Non-pigmented ciliary epithelial cell (primary cell): ENCODE measurements at places on chromosomes 5 and 9.
A peak's percentile ranks its signal among the peaks of the same experiment; 100 is the strongest.

- DNase-seq: no peak
Observed at GRCh38 chr5:150341331-150341730, 16.2 kb upstream of the TCOF1 start.

DNA sequence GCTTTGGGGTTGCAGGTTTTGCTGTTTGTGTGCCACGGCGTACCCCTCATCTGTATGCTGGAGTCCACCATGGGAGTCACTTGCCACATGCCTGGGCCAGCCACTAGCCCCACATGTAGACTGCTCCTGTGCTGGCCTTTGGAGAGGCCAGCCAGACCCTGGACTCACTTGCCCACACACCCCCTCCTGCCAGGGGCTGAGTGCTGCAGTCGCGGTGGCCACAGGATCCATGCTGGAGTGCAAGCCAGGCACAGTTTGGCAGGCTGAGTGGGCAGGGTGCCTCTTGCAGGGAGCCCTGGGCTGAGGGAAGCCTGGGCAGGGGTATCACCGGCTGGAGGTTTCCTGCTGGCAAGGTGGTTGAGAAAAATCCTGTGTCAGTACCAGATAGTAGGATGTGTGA lies 25.6 kb upstream of the GCNT1 start:
- no peak for DNase-seq

DNA sequence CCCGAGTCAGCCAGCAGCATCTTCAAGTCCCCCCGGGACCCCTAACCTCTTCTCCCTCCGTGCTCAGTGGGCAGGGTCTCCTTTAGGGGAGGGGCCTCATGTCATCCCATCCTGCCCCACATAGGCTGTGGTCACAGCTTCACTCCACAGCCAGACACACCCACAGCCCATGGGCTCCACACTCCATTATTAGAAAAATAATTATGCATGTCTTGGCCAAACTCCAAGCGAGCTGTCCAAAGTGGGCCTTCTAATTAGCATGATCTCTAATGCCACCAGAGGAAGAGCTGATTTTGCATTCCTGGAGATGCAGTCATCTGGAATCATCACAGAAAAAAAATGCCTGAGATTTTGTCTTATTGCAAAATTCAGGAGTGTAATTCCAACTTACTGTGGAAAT lies 418.2 kb downstream of the IRX2 start:
- DNase-seq: no peak

DNA sequence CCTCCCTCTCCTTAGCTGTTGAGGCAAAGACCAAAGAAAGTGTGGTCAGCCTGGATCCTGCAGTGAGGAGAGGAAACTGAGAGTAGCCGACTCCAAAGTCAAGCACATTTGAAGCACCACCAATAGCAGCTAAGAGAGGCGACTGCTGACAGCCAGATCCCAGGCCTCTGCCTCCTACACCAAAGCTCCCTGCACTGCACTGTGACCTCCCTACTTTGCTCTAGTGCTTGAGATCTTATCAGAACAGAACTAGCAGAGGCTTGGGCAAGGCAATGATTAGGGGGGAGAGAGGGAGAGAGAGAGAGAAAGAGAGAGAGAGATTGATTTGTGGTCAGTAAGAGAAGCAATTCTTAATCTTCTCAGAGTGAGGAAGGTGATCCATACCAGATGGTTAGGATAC lies 216.3 kb downstream of the CDK5RAP2 start:
- no peak for DNase-seq

GRCh38 chr9:122122903-122123632 lies 30.0 kb upstream of the TTLL11 start:
- DNase-seq: no peak

DNA sequence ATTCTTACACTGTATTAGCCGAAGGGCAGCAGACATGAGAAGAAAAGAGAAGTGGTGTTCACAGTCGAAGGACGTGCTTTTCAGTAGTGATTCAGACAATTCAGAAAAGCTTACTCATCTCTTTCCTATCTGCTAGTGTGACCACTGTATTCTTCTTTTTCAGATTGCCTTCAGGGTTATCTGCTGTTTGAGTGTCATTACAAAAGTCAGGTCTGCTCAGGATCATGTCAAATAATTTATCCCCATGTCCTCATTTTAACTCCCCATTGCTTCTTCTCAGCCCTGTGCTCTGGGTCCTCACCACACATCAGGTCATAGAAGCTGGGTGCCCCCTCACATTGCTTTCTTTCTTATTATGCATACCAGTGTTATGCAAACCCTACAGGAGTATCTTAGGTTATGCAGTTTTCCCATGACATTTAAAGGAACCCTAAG lies 394.0 kb downstream of the CETN3 start:
- DNase-seq: peak; percentile 45

GRCh38 chr9:80883826-80884579 lies 805.3 kb downstream of the TLE1 start:
- DNase-seq: no peak

DNA sequence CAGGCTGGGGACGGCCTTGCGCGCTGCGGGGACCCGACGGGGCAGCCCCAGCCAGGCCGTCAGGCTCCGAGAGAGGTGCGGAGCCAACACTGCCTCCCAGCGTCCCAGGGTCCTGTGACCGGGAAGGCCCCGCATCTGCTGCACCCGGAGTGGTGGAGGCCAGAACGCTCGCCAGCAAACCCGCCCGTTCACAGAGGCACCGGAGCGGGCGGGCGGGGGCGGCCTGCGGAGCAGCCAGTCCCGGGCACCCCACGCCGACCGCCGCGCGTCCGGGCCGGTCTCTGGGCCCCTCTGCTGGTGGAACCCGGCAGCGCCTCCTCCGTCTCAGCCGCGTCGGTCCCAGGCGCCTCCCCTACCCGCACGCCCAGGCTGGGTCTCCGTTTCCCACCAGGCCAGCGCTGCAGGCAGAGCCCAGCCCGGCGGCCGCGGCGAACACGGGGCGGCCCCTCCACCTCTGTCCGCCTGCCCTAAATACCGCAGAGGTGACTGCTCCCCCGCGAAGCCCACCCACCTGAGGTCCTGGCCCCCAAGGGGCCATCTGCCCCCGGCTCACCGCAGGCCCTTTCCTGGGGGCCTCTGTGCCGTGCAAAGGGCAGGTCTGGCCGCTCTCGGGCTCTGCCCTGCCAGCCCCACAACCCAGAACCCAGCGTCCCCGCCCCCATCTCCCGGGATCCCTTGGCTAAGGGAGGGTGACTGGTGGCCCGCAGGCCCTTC lies 15.9 kb downstream of the EXD3 start:
- no peak for DNase-seq

GRCh38 chr5:57435701-57436134 lies 46.9 kb downstream of the ACTBL2 start:
- DNase-seq: peak; percentile 98

DNA sequence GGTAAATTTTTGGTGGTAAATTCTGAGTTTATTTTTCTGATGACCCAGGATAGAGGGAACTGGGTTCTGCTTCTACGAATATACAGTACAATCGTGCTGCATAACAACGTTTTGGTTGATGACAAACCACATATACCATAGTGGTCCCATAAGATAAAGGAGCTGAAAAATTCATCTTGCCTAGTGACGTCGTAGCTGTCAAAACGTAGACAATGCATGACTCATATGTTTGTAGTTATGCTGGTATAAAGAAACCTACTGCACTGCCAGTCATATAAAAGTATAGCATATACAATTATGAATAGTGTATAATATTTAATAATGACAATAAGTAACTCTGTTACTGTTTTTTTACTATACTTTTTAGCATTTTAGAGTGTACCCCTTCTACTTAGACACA lies 244.0 kb downstream of the GAS1 start:
- no peak for DNase-seq

- DNase-seq: no peak
Observed at GRCh38 chr5:83834306-83834705, 113.7 kb upstream of the HAPLN1 start.

GRCh38 chr9:81370650-81371049 lies 318.7 kb downstream of the TLE1 start:
- no peak for DNase-seq

- no peak for DNase-seq
Observed at GRCh38 chr9:2465921-2466460, 155.6 kb upstream of the VLDLR start.

DNA sequence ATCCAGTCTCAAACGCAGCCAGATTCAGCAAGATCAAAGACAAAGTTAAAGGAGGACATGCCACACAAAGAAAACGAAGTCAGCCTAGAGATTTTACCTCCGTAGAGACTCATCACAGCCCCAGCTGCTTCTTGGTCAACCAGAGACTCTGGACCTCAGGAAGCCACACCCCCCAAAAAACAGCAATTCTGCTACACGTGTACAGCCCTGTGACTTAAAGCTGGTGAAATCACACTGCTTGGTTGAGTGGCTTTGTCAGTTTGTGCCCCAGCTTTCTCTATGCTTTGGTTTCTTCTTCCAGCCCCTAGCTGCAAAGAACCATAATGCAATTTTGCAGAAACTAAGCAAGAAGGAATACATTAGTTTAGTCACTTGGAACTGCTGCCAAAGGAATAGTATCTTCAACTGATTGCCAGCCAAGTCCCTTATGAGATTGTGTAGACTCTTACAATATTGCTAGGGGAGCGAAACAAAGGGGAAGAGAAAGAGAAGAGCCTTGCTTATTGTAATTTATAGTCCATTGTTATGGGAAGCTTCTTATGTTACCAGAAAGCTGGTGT lies 158.8 kb upstream of the ZNF462 start:
- DNase-seq: no peak

DNA sequence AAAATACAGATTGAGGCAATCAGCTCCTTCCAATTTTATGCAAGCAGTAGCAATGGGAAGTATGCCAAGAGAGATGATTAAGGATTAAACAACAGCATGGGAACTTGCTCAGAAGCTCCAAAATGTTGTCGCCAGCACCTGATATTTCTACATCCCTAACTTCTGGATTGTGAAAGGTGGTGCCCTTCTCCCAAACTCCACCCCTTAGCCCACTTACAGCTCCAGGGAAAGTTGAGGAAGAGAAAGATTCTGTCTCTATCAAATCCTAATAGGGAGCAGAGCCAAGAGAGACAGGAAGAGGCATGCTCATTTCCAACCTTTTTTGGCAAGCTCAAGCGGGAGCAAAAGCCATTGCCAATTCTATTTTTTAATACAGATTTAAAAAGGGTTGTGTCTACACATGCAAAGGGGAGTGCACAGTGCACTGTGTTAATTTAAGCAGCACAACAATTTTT lies 92.4 kb upstream of the NR3C1 start:
- no peak for DNase-seq

DNA sequence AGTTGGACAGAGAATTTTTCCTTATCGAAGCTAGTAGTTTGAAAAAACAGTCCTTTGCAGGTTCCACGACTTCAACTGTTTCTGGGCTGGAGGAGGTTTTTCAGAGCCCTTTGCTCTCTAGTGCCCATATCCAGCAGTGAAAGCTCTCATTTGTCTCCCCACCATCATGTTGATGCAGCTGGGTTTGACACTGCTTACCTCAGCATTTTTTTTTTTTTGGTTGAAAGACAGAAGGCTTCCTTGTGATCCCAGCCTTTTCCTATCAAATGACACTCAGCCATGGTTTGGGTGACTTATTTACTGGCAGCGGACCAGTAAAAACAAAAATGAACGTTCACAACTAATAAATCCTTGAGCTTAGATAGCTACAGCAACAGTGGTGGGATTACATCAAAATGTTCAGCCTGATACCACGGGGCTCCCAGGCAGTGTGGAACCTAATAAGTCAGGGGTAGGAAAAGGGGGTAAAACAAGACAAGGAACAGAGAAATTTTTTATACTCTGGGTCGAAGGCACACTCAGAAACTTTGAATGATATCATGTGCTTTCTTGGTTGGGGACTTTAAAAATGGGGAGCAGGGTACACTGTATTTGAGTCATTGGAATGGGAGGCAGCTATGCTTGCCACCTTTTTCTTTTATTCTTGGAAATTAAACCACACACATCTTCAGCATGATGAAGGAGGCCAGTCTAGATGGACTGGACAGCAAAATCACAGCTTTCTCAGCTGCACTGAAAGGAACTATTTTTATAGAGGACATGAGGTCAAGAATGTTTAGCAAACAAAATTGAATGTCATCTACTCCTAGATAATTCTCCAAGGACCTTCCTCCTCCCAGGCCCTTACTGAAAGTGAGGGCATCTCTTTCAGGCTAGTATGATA lies 308.9 kb upstream of the MPDZ start:
- no peak for DNase-seq

GRCh38 chr5:103223031-103223955 lies 35.3 kb upstream of the MACIR start:
- DNase-seq: no peak

DNA sequence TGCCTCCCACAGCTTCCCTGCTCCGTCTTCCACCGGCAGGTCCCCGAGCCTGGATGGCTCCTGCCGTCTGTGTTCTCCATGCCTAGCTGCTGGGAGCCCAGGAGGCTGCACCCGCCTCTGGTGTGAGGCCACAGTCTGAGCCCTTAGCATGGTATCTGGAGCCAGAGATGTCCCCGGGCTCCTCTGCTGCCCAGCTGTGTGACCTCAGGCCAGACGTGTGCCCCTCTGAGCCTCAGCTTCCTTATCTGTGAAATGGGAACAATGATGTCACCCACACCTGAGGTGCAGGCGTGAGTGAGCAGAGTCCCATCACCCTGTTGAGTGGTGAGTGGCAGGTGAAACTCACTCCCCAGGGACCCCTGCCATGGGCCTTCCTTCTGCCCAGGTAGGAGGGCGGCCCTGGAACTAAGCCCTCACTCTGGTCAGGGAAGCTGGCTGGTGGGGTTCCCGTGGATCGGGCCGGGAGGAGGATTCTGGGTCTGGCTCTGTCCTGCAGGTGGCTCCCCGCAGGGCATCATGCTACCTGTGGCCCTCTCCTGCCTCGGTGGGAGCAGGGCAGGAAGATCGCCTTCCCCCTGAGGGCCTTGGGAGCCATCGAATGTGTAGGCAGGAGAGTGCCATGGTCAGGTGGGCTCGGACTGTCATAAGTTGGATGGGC lies 239.0 kb downstream of the PBX3 start:
- no peak for DNase-seq

GRCh38 chr9:70761139-70761670 lies 346.7 kb upstream of the KLF9 start:
- DNase-seq: no peak

GRCh38 chr5:132378580-132378979 lies 9.1 kb downstream of the SLC22A5 start:
- DNase-seq: no peak

DNA sequence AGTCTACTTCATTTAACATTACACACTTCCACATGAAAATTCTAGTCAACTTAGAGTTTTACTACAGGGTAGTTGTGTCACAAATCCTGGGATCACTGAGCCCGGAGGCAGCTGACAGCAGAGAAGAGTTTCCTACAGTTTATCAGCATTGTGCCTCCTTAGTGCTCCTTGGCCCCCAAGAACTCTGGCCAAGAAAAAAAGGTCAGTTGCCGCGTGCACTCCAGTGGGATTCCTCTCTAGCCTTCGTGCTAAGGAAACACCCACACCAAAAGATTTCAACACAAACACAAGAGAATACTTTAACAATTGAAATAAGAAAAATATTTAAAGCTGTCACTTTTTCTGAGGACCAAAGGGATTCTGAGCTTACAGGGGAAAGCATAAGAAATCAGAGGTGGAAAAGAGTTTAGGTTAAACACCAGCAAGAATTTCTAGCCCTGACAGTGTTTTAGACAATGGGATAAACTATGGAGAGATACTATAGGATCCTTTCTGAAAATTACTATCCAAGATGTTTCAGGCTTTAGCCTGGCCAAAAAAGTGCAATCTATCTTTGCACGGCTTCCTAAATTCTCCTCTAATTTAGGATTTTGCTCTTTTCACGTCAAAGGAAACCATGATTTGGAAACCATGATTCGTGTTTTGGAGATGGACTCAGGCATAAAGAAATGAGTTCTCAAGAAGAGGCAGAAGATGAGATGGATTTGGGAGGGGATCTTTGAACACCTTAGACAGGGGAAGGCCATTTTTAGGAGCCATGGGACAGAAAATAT lies 606.8 kb downstream of the RAB3C start:
- no peak for DNase-seq
